ENCODE measurements at places on chromosomes 13 and 19.

DNA sequence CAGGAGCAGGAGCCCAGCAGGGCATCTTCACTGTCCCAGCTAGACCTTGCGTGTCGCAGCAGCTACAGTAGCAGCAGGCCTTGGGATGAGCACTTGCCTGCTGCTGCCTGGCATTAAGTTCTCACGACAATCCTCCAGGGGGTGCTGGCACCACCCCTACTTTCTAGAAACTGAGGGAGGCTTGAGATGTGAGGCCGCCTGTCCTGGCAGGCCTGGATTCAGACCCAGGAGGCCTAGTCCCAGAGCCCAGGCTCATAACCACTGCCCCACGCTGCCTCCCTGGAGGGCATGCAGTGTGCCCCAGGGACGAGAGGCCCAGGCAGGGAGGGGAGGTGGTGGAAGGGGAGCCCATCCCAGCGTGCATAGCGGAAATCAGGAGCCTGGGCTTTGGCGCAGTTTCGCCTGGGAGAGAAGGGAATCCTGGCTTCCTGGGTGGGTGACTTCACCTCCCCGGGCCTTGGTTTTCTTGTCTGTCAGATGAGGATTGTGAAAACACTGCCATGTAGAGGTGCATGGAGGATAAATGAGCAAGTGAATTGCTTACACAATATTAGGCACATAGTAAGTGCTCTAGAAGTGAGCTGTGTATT, 26.1 kb downstream of the PPP5C start:
- DNase-seq: no peak

DNA sequence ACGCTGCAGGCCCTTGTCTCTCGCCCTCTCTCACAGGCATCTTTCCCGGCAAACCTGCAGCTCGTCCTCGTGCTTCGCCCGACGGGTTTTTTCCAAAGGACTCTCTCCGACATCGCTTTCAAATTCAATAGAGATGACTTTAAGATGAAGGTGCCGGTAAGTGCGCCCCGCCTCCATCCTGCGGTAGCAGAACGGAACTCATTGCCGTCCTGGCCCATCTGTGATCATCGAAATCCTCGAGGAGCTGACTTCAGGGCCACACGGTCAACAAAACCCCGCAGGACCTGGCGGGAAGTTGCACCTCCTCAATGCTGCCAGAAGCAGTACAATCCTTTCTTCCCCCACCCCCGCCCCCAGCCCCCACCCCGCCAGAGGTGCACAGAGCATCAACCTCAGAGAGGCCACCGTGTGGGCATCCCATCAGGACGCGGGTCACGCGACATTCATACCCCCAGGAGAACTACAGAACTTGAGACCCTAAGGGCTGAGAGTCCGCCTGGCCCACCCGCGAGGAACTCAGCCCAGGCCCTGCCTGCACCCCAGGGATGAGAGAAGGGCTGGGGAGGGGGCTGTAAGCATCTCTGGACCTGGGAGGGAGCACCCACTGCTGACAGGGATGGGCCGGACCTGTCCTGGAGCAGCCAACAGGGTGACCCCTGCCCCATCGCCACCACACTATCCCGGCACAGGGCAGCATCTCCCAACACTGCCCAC, 44.9 kb upstream of the F7 start:
- no peak for DNase-seq

DNA sequence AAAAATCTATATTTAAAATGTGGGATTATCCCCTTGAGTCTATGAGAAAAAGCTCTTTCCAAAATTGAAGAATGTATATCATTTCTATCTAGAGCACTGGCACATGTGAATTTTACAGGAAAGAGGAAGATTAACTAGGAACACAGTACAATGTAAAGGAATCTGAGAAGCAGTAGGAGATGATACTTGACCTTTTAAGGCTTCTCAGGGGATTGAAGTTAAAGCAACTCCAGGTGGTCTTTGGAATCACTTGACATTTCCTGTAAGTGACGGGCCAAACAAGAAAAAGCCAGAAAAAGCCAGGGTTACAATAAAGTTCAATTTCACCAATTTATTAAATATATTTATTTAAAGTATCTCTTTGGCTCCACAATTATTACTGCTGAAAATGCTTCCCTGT, 1373.9 kb downstream of the OLFM4 start:
- no peak for DNase-seq

- DNase-seq: no peak
Observed at GRCh38 chr13:37769078-37769477, 100.5 kb downstream of the TRPC4 start.

- no peak for DNase-seq
Observed at GRCh38 chr19:13935765-13936510, 2.3 kb downstream of the PODNL1 start.

DNA sequence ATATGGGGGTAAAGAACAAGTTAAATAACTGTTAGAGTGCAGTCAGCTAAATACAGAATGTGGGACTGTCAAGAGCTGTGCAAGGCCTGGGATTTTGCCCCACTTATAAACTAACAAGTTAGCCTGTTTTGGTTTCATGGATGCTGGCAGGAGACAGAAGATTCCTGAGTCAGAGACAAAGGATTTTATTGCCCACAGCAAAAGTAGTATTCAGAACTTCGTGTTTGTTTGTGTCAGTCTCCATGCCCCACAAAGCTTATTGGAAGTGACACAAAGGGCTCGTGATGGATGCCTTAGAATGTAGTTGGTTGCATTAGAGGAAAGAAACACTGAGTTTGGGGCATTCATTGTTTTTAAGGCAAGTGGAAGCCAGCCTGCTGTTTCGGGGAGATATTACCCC, 22.2 kb upstream of the SPRYD7 start:
- no peak for DNase-seq

DNA sequence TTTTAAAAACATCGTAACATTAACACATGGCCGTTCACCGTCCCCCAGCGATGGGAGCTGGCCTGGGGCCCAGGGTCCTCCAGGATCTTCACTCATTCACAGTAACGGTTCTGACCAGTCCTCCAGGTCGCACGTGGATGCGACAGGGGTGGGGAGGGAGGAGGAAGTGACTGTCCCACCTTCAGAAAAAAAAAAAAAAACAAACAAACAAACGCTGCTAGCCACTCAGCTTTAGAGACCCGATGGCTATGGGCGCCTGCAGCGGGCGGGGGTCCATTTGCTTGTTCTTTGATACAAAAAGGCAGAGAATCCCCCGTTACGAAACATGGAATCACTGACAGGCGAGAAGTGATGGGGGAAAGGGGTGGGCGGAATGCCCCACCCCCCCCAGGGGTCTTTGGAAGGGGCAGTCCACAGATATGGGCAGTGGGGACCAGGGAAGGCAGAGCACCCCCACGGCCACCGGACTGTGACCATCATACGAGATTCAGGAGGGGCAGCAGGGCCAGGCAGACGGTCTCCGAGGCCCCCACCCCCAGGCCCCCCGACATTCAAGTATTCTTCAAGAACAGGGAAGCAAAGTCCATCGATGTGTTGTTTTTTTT, 13.3 kb downstream of the MKNK2 start:
- DNase-seq: no peak

- DNase-seq: no peak
Observed at GRCh38 chr19:4969292-4969771, 419 bp downstream of the KDM4B start.

- no peak for DNase-seq
Observed at GRCh38 chr19:10881403-10882107, 10.2 kb downstream of the CARM1 start.
